A549 treated with ZK216348 at 1 μM for 4 hours (cell line): ENCODE measurements at places on chromosomes 1 and 21. TPM values are rescaled to one million over a fixed set of nuclear protein-coding genes. Genes with fewer than 3 reads are reported as not detected.

The CIART gene
- total RNA-seq, result 0.88 to 1.6 TPM (median 1.1 TPM) in 5 replicates

The CD5L gene
- not detected in 5 replicates for total RNA-seq

The DNTTIP2 gene
- total RNA-seq, result 35.9 to 63.0 TPM (median 41.4 TPM) in 5 replicates

The ECM1 gene
- total RNA-seq, result 1.7 to 2.1 TPM (median 1.8 TPM) in 5 replicates

The RAB3B gene
- total RNA-seq, result 5.2 to 10.4 TPM (median 6.8 TPM) in 5 replicates

The STPG1 gene
- 7.1 to 9.2 TPM (median 7.6 TPM) in 5 replicates for total RNA-seq

The C8B gene
- total RNA-seq, result not detected in 5 replicates
